ENCODE measurements at places on chromosomes 11 and 22.

- peaks cover 23% of the 10 kb centered on the region for H3K36me3 ChIP-seq
- no peak for DNase-seq
- peak overlapping the region; percentile 83 for H3K4me3 ChIP-seq
Measured at GRCh38 chr11:134223121-134223520, 646 bp downstream of the NCAPD3 start.

- DNase-seq = no peak
- no peak overlapping the region for H3K4me3 ChIP-seq
- H3K27ac ChIP-seq = no peak overlapping the region
Measured at GRCh38 chr11:72114570-72114969, 2.1 kb upstream of the ANAPC15 start.

DNA sequence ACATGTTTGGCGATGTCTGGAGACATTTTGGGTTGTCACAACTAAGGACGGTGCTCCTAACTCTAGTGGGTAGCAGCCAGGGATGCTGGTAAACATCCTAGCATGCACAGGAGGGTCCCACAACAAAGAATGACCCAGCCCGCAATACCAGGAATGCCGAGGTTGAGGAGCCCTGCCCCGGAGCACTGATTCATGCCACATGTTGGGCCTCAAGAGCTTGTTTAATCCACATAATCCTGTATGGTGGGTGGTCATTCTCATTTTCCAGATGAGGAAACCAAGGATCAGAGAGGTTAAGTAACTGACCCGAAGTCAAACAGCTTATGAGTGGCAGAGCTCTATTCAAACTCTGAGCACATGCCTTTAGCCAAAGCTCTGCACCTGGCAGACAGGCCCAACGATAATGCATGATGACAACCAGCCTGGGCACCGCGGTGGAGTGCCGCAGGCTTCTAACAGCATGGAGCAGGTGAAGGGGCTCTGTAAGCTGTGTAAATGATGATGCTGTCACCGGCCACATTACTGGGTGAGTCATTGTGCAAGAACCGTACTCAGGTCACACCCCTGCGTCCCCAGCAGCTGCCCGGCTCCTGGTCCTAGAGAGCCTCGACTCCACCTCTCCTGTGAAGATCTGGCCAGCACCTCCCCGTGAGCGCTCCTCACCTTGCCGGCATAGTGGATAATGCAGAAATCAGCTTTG is 58.6 kb downstream of the APOL1 start:
- H3K27me3 ChIP-seq = no peaks in the 10 kb centered on the region
- H3K4me1 ChIP-seq = no peaks in the 10 kb centered on the region
- H3K27ac ChIP-seq = no peak overlapping the region

DNA sequence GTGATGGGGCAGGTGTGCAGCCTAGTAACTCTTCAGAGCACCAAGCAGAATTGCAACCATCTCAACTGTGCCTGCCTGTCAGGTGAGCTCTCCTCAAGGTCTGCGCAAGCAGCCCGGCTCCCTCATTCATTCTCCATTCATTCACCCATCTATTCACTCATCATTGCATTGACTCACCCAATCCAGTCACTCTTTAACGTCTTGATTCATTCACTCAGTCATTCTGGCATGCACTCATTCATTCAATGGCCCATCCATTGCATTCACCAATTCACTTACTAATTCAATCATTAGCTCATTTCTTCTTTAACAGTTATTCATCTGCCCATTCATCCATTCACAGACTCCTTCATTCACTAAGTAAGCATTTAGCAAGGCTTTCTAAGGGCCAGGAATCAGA is 111.8 kb downstream of the PDE2A start:
- no peak for DNase-seq
- H3K36me3 ChIP-seq = no peaks in the 10 kb centered on the region

DNA sequence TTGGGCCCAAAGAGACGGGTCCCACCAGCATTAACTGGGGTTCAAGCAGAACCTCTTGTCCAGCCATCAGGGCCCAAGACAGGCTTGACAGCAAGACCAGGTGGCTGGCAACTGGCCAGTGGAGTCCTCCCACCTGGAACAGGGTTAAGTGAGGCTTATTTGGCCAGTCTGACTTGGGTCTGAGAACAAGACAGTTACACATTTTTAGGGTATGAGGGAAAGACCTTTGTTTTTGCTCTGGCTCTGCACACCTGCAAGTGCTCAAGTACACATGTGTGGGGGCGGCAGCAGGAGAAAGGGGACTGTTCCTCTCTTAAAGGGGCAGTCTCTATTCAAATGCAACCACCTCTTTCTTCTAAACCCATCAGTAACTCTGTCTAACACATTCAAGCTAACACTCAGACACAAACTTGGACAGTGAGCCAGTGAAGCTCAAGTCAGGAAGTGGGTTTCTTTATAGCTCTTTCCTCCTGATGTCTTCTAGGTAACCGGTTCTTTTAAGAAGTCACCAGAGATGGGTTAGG is 116.2 kb downstream of the ETS1 start:
- H3K27ac ChIP-seq = peak overlapping the region; percentile 95
- no peaks in the 10 kb centered on the region for H3K27me3 ChIP-seq
- peak overlapping the region; percentile 30 for H3K4me3 ChIP-seq

DNA sequence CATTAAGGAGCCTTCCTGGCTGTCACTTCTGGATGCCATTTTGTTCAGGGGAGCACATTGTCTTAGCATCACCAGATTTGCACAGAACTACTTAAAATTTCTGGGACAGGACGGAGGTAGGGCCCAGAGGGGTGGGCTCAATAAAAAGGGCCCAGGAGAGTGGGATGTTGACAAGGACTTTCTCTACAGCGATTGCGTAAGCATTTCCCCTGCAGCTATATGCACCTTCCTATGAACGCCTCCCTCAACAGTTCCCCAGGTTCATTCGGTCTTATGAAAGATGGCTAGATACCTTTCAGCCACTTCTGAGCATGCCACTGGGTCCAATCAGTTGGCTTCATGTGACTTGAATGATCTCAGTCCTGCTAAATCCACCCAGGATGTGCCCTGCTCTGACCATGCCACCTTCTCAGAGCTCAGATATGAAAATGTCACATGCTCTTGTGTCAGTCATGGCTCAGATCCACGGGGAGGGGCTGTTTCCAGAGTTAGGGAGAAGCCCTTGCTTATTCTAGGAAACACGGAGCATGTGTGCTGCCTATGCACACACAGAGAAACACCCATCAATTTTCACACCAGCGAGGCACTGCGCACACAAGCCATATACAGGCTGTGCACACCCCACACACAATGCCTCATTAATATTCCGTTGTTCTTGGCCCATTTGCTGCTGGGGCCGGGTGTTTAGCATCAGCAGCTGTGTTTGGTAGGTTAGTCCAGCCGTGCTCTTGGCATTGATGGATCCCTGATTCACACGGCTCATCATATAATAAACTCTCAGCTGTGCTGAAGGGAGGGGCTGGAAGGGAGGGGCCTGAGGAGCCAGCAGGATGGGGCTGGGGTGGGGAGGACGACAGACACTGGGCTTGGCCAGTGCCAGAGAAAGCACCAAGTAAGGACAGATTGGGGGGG is 52.5 kb upstream of the NNMT start:
- no peaks in the 10 kb centered on the region for H3K27me3 ChIP-seq
- H3K27ac ChIP-seq = no peak overlapping the region
- H3K4me1 ChIP-seq = no peaks in the 10 kb centered on the region
- no peaks in the 10 kb centered on the region for H3K36me3 ChIP-seq
- no peak for DNase-seq

DNA sequence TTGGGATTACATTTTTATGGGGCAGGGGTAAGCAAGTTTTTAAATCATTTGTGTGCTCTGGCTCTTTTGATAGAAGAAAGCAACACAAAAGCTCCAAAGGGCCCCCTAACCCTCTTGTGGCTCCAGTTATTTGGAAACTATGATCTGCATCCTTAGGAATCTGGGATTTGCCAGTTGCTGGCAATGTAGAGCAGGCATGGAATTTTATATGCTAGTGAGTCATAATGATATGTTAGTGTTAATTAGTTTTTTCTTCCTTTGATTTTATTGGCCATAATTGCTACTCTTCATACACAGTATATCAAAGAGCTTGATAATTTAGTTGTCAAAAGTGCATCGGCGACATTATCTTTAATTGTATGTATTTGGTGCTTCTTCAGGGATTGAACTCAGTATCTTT is 10.1 kb downstream of the RAG1 start:
- peaks cover 55% of the 10 kb centered on the region for H3K36me3 ChIP-seq
- no peak overlapping the region for H3K27ac ChIP-seq
- no peak for DNase-seq
- no peaks in the 10 kb centered on the region for H3K27me3 ChIP-seq
